ENCODE measurements at places on chromosomes 5 and 9.
A peak's percentile ranks its signal among the peaks of the same experiment; 100 is the strongest.

DNA sequence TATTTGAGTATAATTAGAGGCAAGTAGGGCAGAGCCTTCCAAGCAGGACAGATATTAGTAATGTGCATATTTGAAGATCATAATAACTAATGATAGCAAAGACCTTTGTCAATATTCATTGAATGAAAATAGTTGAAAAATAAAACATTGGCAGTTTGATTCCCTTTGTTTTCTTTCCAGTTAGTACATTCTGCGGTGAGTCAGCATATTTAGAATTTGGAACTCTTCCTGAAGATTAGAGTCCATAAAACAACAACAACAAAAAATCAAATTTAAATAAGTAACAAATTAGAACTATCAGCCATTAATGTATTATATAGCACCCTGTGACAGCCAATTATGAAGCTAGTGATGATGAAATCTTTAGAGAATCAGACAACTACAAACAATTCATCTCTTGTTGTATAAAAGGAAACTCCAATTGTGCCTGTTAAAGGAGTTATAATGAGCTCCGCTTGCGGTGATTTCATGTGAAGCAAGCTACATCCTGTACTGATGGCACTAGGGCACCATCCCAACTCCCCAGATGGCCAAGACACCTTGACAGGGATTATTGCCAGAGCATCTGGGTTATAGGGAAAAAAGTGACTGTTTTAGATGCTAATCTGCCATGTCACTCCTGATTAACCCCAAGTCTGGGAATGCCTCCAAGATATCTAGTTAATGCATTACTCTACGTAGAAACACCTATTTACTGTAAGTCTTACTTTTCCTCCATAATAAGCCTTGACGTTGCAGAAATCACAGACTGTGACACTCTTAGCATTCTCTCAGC, 6.8 kb downstream of the IFNA8 start:
- no peak for DNase-seq

DNA sequence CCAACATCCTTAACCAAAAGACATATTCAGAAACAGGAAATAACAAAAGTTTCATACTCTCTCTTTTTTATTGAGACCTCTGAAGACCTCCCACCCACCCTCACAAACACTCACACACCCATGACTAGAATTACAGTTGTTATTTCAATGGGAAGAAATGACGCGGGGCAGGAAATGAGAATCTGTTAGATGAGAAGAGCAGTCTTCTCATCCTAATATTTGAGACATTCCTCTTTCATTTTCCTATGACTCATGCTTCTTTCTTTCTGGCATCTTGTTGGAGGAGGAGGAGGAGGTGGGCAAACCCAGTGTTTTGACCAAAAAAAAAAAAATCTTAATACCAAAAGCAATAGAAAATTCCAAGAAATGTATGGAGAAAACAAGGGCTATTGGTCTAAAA, 179.5 kb upstream of the TARS1 start:
- no peak for DNase-seq

DNA sequence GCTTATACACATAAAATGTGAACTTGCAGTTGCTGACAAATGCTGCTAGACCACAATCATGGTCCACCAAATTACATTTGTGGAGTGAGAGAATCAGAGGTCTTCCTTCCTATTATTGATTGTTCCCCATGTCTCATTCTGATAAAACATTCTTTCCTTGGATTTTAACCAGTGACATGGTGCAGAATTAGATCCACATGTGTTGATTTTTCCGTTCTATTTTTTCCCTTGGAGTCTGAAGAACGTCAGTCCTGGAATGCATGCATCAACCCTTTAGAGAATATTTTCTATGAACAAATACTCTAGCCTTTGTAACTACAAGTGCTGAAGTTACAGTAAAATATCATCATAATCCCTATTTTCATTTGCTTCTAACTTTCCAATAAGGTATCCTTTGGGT, 170.7 kb upstream of the SPRY4 start:
- no peak for DNase-seq

GRCh38 chr5:88419931-88420330, 151.3 kb upstream of the TMEM161B start:
- no peak for DNase-seq

- peak; percentile 54 for DNase-seq
Observed at GRCh38 chr9:33452828-33453271, 5.5 kb upstream of the AQP3 start.

- no peak for DNase-seq
Observed at GRCh38 chr9:3508521-3509291, 17.1 kb downstream of the RFX3 start.

- no peak for DNase-seq
Observed at GRCh38 chr5:155091768-155092717, 78.5 kb downstream of the KIF4B start.

DNA sequence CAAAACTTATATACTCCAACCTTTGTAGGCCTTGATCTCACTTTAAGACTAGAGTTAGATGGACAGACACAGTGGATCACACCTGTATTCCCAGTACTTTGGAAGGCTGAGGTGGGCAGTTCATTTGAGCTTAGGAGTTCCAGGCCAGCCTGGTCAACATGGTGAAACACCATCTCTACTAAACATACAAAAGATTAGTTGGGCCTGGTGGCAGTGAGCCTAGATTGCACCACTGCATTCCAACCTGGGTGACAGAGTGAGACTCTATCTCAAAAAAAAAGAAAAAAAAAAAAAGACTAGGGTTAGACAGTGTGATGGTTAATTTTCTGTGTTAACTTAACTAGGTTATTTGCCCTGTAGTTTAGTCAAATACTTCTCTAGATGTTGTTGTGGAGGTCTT, 74.1 kb downstream of the CFAP95 start:
- no peak for DNase-seq

DNA sequence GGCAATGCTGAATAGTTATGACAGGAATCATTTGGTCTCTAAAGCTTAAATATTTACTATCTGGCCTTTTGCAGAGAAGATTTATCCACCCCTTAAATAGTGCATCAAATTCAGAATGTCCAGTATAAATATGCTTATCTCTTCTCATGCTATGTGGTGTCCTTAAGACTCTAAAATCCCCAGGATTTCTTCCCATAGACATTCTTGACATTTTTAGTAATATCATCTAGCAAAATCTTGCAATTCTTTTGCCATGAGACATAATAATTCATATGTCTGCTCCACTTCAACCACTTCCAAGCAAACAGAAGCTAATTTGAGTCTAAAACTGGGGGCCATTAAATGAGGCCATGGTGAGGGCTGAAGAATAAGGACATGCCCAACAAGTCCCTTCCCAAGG, 1923.4 kb upstream of the CDH9 start:
- no peak for DNase-seq

DNA sequence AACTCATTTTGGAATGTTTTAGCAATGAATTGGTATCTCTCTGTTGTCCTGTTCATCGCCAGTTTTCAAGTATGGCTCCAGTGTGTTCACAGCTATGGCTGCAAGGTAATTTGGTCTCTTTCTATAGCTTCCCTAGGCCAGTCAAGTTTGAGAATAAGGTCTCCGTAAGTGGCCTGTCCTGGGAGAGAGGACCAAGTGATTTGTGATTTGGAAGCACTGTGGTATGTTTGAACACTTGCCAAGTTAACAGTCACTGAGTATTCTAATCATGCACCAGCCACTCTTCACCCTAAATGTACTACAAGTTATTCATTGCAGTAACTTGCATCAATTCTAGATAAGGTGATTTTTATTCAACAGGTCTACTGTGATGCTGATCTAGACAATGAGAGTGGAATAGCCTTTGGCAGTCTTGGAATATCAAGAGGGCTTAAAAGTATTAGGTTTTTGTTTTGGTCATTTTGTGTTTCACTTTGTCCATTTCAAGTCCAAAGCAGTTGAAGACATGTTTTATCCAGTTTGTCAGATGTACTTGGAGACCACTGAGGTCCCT, 41.1 kb downstream of the G3BP1 start:
- DNase-seq: no peak

DNA sequence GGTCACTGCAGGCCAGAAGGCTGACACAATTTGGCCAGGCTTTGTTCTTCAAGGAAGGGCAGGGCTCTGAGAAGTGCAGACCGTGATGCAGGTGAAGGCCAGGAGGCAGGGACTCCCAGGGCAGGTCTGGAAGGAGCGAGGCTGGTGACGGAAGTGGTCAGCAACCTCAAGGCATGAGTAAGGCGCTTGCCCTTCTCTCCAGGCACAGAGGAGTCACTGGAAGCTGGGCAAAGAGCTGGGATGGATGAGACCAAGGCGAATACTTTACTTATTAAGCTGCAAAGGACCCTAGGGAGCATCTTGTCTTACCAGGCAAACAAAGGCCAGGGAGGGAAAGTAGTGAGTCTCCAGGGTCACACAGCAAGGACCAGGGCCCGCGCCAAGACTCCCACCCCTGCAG, 18.6 kb downstream of the IRF1 start:
- DNase-seq: no peak

- DNase-seq: no peak
Observed at GRCh38 chr9:108053555-108054061, 564.0 kb upstream of the KLF4 start.

DNA sequence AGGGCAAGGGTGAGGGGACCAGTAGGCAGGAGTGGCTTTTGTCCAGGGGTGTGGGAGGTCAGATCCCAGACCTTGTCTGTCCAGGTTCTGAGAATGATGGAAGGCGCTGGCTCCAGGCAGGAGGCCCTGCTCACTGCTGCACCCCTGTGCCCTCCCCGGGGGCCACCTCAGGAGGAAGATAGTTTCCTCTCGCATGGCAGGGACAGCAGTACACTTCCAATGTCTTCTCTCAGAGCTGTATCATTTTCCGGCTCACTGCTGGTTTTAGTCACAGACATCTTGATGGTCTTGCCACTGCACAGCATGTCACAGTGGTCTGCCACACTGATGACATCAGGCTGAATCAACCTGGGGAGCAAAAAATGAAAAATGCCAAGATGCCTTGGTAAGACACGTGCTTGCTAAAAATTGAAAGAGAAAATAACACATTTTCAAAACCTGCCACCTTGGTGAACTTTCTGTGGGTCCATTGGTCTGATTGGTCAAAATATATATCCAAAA, 3.3 kb upstream of the SLC6A3 start:
- DNase-seq: no peak

DNA sequence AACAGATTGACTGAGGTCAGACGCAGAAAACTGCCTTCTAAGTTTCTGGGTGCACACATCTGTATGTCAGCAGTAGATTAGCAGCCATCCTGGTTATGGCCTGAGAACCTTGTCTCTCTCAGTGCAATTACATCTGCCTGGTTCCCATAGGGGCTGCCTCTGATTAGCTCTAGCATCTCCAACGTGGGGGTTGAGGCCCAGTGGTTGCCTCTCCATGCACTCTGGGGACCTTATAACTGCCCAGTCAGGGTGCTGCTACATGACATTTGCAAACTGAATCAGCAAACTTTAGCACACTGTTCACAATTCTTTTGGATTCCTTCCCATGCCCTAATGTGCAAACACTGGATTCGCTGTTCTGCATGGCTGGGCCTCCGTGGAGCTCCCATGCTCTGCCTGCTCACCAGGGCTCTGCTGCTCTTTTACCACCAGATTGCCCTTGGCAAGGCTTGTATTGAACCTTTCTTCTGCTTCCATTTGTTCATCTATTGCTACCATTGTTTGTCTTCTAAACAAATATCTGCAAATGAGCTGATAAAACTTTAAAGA, 36.2 kb downstream of the SNX18 start:
- DNase-seq: no peak

GRCh38 chr9:133959966-133960567, 32.1 kb downstream of the VAV2 start:
- DNase-seq: no peak

DNA sequence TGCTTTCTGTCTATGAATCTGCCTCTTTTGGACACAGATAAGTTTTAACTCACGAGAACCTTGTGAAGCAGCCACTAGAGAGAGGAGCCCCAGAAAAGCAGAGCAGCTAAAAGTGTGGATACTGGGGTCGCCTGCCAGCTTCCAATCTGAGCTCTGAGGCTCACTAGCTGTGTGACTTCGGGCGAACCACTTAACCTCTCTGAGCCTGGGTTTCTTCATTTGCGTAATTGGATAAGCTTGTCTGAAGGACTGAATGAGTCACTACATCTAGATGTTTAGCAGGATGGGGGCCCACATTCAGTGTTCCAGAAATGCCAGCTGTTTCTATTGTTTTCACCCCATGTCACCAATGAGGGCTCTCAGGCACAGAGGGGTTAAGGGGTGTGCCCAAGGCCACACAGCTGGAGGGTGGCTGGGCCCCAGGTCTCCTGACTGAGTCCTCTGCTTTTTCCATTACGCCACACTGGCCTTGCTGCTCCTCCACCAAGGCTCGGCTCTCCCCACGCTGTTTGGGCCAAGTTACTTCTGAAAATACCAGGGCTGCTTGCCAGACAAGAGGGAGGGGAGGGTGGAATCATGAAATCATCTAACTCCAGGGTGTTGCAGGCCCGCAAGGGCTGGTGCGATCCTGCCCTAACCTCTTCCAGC, 36.2 kb downstream of the SH3PXD2B start:
- DNase-seq: no peak

DNA sequence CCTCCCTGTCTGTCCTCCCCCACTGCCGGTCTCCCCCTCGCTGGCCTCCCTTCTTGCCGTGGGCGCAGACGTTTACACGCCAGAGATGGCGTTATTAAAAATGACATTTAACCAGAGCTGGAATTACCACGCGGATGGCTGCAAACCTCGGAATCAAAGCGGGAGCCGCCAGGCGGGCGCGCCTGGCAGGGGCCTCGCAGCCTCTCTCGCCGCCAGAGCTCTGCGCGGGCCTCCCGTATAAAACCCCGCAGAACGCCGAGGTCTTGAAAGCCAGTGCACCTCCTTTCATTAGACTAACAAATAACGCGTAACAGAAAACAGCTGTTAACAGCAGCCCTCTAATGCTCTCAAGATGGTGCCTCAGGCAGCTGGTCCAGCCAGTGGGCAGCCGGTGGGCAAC, 10.2 kb downstream of the PRRX2 start:
- DNase-seq: no peak

DNA sequence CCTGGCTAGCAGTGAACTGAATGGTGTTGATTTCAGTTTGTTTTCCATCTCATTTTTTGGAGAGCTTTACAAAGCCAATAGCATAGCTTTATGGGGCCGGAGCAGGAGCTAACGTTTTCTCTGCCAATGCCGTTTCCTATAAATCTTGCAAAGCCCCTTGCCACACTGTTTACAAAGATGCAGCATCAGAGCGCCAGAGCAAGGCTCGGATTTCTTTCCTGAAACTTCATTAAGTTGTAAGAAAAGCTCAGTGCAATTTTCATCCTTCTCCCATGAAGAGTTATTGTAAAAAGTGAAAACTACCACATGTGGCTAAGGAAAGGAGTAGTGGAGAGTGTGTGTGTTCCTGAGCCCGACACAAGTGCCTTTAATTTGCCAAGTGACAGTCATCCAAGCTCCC, 178.2 kb upstream of the GDNF start:
- DNase-seq: no peak

DNA sequence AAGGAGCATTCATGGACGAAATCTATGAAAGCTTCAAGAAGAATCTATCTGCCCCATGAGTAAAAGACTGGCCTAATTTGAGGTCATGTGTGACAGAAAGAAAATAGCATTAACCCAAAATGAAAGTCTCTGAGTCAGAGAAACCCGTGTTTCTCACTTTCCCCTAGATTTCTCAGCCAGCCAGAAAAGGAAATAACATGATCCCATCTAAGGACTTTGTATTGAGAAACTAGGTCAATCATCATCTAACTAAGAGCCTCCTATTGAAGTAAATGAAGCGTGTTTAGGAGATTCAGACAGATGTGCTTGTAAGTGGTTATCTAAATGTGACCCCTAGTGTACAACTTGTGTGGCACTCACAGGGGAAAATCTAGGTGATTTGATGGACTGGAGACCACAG, 77.3 kb upstream of the ZNF366 start:
- DNase-seq: no peak

All from T-helper 1 cell (primary cell).